ENCODE measurements at places on chromosomes 2 and 18.

DNA sequence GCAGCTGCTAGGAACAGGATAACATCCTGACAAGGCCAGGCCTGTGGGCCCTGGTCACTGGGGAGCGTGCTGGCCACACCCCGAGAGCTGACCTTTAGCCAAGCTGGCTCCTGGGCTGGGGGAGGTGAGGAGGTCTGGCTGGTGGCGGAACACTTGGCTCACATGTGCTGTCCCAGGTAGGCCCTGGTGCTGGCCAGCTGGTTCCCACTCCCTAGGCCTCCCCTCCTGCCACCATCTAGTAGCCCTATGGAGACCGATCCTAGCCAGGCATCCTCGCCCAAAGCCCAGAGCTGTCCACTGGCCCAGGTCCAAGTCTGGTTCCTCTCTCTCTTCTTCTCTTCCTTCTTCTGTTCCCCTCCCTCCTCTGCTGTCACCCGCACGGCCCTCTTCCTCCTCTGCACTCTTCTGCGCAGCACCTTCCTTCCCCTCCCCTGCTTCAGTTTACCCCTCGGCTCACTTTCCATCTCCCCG, 52.4 kb downstream of the TNS1 start:
- no peak for DNase-seq

DNA sequence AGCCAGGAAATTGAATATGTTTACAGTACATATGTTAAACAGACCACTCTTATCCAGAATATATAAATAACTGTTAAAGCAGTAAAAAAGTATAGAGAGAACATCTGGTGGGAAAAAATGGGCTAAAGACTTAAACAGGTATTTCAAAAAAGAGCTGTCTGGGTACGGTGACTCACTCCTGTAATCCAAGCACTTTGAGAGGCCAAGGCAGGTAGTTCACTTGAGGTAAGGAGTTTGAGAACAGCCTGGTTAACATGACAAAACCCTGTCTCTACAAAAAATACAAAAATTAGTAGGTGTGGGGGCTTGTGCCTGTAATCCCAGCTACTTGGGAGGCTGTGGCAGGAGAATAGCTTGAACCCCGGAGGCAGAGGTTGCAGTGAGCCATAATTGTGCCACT, 171.4 kb upstream of the FSIP2 start:
- DNase-seq: no peak

DNA sequence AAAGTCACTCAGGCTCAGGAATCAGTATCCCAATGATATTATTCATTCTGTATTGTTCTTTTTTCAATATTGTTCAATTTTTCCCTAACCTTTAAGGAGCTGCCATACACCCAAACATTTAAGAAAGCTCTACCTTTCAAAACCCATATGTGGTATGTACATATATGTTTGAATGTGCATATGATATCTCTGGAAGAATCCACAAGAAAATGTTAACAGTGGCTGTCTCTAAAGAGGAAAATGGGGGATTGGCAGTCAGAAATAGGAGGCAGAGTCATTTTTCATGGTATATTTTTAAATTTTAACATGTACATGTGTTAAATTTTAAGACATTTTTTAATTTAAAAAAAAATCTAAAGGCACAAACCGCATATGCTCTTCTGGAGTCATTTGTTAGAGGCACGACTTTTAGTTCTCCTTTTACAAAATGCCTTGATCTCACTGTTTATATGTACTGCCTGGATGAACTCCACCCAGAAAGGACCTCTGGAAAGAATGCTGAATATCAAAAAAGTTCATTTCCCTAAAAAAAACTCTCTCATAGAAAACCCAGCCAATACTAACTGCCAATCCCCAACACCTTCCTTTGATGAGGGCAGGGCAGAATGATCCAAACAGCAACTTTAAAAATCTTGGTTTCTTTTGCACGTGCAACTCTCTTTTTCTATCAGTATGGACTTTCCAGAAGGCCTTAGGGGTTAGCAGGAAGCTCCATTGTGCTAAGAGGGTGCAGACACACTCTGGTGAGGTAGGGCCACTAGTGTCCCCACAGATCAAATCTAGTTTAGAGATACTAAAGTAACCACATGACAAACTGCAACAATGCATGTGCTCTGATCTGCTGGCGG, 23.6 kb downstream of the KCTD1 start:
- DNase-seq: no peak

DNA sequence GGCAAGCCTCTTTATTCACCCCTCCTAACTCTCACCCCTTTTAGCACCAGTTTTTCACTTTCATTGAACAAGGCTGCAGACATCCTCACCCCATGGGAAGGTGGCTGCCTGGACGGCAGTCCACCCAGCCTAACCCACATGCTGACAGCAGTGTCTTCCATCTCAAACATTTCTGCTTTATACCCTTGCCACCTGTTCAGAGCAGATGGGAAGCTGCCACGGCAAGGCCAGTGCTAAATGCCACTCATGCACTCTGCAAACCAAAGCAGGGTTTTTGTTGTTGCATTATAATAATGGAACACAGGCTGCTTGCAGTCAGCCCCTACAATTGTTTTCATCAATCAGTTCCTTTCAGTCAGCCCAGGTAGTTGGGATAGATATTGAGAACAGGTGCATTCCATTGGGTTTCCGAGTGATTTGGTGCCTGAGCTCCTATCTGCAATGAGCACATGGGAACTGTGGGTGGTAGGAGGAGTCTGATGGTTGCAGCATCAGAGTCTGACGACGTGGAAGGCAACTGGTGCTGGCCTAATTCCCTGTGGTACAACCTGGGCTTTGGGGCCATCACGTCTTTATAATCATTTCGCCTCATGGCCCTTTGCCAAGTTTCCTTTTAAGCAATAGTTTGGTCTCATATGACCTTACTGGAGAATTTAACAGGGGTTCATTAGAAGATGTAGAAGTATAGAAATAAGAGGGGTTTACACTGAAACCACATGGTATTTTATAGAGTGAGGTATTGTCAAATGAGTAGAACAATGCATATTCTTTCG, 252.5 kb upstream of the SP5 start:
- DNase-seq: no peak

DNA sequence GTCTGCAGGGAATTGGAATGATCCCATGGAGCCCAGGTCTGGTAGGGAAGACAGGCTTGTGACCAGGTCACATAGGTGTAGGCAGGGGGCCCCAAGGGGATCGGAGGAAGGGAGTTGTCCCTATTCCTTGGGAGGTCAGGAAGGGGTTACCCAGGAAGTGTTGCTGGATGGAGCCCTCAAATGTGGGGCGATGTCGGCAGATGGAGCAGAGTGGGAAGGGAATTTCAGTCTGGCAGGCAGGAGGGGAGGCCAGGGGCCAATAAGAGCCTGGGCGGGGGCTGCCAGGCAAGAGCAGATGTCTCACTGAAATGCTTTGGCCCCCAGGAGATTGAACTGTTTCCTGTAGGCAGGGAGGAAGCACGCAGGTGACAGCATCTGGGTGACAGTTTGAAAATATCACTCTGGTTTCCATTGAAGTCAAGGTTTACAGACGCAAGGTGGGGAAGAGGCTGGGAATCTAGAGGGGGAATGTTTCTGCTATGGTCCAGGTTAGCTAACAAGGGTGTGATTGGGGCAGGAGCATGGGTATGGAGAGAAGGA, 81.5 kb upstream of the SMAD2 start:
- no peak for DNase-seq

- DNase-seq: no peak
Observed at GRCh38 chr2:140892436-140892835, 1238.4 kb downstream of the LRP1B start.

DNA sequence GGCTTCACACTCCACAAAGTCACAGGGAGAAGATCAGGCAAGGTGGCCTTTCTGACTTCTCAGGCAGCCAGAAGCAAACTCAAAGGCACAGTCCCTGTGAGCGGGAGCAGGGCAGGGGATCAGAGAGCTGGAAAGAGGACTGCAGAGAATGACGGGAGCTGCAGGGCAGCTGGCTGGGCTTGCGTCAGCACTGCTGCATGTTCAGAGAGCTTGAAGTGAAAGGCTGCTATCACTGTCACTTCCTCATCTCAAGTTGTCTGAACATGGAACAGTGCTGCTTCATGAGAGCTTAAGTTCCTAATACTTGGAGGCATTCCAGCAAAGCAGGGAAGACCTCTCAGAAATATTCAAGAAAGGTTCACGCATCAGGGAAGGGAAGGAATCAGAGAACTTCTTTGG, 20.4 kb downstream of the TGFBRAP1 start:
- DNase-seq: no peak

DNA sequence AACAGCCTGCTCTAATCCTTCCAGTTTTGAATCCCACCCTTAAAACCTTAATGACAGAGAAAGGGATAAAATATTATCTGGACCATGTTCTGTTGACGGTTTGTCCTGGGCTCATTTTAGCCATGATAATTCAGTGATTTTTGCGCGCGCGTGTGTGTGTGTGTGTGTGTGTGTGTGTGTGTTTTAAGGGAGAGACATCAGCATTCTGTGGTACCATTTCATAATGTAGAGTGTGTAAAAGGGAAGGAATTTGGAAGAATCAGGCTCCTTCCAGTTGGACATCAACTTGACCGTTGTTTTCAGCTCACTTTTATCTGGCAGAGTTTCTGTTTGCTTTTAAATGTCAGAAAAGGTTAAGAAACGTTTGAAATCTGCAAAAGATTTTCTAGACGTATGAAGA, 535.5 kb downstream of the TNS1 start:
- no peak for DNase-seq

DNA sequence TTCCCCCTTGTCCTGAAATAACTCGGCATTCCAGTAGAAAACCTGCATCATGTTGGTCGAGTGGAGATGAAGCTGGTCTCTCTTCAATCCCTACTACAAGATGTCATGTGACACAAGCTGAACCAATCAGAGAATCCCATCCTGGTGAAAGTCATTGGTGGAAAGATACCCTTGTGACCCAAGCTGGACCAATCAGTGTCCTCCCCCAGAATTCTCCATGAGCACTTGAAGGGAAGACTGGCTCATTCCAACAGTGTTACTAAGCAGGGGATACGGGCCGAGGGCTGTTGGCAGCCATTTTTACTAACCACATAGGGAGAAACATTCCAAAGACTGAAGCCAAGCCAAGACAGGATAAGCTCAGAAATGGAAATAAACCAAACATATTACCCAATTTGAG, 298.3 kb downstream of the ICOS start:
- no peak for DNase-seq

DNA sequence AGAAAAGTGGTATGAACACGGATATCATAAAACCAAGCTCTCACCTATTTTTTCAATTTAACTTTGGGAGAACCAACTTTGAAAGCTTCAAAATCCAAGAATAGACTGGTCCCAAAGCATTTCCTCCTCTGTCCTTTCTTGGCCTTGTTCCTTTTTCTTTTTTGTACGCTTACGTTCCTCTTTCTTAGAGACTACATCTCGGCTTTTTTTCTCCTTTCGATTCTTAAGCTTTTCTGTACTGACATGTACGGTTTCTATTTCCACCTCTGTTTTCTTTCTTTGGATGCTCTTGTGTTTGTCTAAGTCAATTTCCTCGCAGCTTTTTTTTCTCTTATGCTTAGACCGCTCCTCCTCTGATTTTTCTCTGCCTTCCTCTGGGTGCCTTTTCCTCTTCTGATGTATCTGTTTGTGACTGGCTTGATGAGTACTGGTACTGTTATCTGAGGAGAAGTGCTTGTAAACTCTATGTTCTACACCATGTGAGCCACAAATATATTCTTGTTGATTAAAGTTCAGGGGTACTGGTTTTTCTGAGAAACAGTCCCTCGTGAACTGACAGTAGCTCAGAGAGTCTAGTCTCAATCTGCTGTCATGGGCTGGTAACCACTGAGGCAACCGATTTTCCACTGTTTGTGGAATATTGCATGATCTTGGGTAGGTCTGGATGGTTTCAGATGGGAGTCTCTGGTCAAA, 11.5 kb upstream of the RNU2-63P start:
- DNase-seq: no peak

Measured in stimulated activated CD4-positive, alpha-beta T cell treated with anti-CD3 and anti-CD28 coated beads, Interleukin-1b, Interleukin-23, amount 100 ng/mL, for 1 hour (primary cell).